ENCODE measurements at places on chromosomes 7 and 10.

DNA sequence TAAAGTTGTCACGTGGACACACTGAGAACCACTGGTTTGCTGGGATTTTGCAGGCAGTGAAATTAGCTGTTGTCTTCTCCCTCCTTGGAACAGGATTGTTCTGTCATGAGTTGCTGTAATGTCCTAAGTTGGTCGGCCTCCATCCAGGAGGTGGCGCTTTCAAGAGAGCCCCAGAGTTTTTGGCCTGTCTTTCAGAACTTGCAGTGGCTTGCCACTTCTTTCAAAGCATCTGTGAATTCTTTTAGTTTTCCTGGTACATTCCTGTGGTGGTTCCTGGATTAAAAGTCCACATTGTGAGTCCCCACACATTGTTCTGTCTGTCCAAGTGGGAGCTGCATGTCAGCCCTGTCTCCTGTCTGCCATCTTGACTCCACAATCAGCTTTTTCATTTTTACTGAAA is 133.8 kb downstream of the PON1 start:
- no peak for DNase-seq

- DNase-seq: no peak
Measured at GRCh38 chr10:33025039-33025438, 67.0 kb upstream of the ITGB1 start.

- DNase-seq: no peak
Measured at GRCh38 chr7:30697719-30698460, 15.6 kb upstream of the CRHR2 start.

GRCh38 chr10:86960003-86960862 is 1.8 kb downstream of the SNCG start:
- DNase-seq: no peak

DNA sequence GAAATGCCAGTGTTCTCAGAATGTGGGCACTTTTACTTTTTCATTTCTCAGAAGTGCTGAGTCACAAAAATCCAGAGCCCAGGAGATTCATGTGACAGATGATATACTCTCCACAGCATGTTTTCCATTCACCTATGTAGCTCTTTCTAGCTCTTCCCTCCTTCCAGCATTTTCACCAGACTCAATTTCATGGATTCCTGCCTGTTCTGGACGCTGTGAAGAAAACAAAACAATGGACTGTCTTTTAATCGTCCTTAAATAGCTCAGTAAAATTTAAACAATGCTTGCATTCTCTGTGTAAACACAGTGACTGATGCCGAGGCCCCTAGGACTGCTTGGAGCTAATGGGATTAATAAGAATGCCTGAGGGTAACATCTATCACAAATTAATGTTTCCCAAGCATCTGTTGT is 25.5 kb downstream of the ZNF713 start:
- DNase-seq: no peak

- DNase-seq: no peak
Measured at GRCh38 chr10:46231087-46231486, 55.7 kb upstream of the ANTXRL start.

GRCh38 chr7:3239291-3239691 is 61.8 kb upstream of the SDK1 start:
- DNase-seq: no peak
